ENCODE measurements at places on chromosomes 1 and 21.

GRCh38 chr1:115927971-115928370 lies 48.3 kb upstream of the SLC22A15 start:
- DNase-seq = no peak

DNA sequence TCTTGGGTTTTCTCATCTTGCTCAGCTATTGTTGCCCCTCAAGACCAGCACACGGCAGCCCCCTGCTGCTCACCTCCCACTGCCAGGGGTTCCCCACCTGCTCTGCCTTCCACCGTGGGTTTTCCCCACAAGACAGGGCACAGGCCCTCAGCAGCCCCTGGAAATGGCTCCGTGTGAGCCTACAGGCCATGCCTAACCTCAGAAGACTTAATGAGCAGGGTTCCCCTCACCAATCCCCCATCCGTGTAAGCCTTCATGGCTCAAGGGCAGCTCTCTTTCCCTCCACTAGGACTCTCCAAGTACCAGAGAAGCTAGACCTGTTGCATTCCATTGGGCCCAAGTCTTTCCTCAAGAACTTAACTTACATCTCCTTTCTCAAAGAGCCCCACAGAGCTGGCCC lies 18.4 kb upstream of the RCAN3 start:
- no peak for DNase-seq

GRCh38 chr1:71167505-71167904 lies 86.7 kb upstream of the ZRANB2 start:
- no peak for DNase-seq

GRCh38 chr1:22210176-22210575 lies 67.3 kb upstream of the WNT4 start:
- no peak for DNase-seq

DNA sequence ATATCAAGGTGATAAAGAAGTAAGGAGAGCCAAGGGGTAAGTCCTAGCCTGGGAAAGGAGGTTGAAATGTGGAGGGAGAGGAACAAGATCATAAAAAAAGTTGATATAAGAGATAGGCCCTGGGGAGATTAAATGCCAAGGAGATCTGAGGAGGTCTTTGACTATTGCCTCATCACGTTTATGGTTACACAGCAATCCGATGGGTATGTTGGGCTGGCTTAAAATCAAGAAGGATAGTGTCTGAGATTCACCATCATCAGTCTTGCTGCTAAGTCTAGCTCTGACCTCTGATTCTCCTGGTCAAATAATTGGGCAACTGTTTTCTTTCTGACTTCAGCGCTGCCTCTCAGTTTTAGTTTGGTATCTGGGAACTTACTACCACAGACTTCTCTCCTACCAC lies 416.3 kb downstream of the GPATCH2 start:
- no peak for DNase-seq

DNA sequence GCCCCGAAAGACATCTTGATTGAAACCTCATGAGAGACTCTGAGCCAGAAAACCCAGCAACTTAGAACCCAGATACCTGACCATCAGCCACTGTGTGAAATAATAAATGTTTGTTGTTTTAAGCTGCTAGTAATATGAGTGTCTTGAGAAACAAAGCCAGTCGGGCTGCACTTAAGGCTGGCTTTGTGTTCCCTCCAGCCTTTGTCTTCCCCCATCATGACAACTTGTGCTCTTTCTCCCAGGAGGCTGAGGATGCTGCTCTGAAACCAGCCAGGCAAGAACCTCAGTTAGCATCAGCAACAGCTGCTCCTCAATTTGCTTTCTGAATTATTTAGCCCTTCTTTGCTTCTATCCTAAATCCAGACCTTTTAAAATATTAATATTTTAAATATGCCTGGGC lies 78.2 kb downstream of the SLC16A1 start:
- no peak for DNase-seq

All from stimulated activated CD8-positive, alpha-beta memory T cell treated with anti-CD3 and anti-CD28 coated beads, Interleukin-4, amount 100 ng/mL, for 1 hour (primary cell).